HFFc6 (cell line): ENCODE measurements at places on chromosomes 11 and 22. TPM values are rescaled to one million over a fixed set of nuclear protein-coding genes. Genes with fewer than 3 reads are reported as not detected.

Gene CCDC15
- total RNA-seq: 1.4 and 2.1 TPM in 2 replicates

Gene ISX
- not detected in 3 replicates for total RNA-seq

Gene CBLIF
- total RNA-seq: not detected in 3 replicates

Gene PLEKHB1
- total RNA-seq: 0.38 to 0.63 TPM (median 0.49 TPM) in 3 replicates

Gene TRIM66
- 4.3 to 5.8 TPM (median 5.1 TPM) in 3 replicates for total RNA-seq

Gene TBX1
- 0.24 to 0.72 TPM in 2 of 3 replicates, not detected in the other for total RNA-seq

Gene GLB1L2
- total RNA-seq: not detected in 3 replicates

Gene USP35
- total RNA-seq: 9.6 to 10.6 TPM (median 9.6 TPM) in 3 replicates

Gene OR8H2
- total RNA-seq: not detected in 3 replicates

Gene MS4A15
- not detected in 3 replicates for total RNA-seq

DNA sequence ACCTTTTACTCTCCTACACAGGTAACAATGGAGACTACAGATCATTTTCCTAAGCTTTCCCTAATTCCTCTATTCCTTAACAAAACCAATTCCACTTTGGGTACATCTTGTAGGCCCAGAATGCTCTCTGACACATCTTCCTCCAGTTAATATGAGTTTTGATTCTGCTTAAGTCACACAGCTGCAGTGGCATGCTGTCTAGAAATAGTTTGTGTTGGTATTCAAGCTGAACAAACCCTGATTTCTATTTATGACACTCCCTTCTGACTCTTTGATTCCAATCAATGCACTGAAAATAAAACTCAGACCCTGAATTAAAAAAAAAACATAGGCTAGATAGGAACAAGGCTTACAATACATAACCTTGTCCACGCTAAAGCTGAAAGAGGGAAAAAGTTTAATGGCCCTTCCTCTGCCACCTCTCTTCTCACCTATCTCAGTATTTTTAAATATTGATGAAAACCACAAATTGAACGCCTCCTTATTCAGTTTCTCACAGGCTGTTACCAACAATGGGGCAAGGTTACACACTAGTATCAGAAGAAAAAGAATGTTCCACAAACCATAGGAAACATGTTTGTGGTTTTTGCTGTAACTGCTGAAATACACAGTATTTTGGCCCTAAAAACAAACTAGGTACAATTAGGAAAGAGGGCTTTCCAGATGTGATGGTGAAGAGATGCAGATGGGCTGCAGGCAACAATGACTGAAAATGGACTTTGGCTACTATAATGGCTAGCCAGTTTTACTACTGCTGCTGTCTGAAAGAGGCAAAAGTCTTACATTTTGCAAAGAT, 35.7 kb upstream of the GAB2 start:
- no peak overlapping the region for H3K4me3 ChIP-seq
- no peak overlapping the region for H3K27ac ChIP-seq
- H3K36me3 ChIP-seq: peaks cover 5% of the 10 kb centered on the region
- no peak for DNase-seq
- H3K27me3 ChIP-seq: no peaks in the 10 kb centered on the region

- H3K27me3 ChIP-seq: peaks cover 10% of the 10 kb centered on the region
- peak overlapping the region; percentile 98 for H3K27ac ChIP-seq
- H3K36me3 ChIP-seq: no peaks in the 10 kb centered on the region
- DNase-seq: no peak
- peak overlapping the region; percentile 70 for H3K4me3 ChIP-seq
Measured at GRCh38 chr22:39173787-39174497, 21.5 kb upstream of the CBX7 start.

GRCh38 chr11:34623463-34623862, 2.6 kb downstream of the EHF start:
- H3K36me3 ChIP-seq: no peaks in the 10 kb centered on the region
- peaks cover 26% of the 10 kb centered on the region for H3K4me1 ChIP-seq
- DNase-seq: no peak
- no peak overlapping the region for H3K4me3 ChIP-seq
- H3K27me3 ChIP-seq: peaks cover 7% of the 10 kb centered on the region

DNA sequence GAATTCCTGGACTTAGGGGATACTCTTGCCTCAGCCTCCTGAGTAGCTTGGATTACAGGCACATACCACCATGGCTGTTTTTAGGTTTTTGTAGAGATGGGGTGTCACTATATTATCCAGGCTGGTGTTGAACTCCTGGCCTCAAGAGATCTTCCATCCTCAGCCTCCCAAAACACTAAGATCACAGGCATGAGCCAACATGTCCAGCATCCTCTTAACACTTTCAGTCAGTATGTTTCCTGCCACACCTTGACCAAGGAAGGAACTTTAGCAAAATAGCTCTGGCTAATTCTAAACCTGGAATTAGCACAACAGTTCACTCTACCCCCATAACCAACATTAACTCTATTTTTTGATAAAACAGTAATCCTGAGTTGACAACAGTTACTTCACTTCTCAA, 27.2 kb upstream of the DNAJB7 start:
- H3K36me3 ChIP-seq: peaks cover 13% of the 10 kb centered on the region
- no peak for DNase-seq
- no peaks in the 10 kb centered on the region for H3K27me3 ChIP-seq

- no peak overlapping the region for H3K4me3 ChIP-seq
- H3K27ac ChIP-seq: no peak overlapping the region
- H3K36me3 ChIP-seq: no peaks in the 10 kb centered on the region
- H3K4me1 ChIP-seq: peaks cover 9% of the 10 kb centered on the region
- DNase-seq: no peak
- peaks cover 61% of the 10 kb centered on the region for H3K27me3 ChIP-seq
Measured at GRCh38 chr11:124868331-124869274, 3.4 kb downstream of the ROBO3 start.

DNA sequence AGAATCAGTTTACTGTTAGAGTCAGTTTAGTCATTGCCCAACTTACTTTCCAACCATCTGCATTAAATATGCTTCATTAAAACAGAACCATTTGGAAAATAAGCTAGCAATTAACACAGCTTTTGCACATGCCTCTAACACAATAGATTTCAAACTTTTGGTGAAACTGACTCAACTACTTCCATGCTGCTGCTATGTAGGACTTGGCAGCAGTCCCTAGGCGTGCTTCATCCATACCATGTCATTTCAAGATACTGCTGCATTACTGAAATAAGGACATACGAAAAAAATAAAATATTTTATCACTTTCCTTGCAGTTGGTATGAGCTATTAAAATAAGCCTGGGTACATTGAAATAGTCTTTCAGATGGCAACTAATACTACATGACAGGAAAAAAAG, 65.5 kb upstream of the SOX6 start:
- H3K27me3 ChIP-seq: no peaks in the 10 kb centered on the region
- DNase-seq: no peak
- no peak overlapping the region for H3K27ac ChIP-seq
- H3K4me1 ChIP-seq: no peaks in the 10 kb centered on the region

- H3K4me3 ChIP-seq: no peak overlapping the region
- no peaks in the 10 kb centered on the region for H3K36me3 ChIP-seq
- H3K27ac ChIP-seq: no peak overlapping the region
- no peak for DNase-seq
- H3K27me3 ChIP-seq: peaks cover 3% of the 10 kb centered on the region; the same call in 1 of the 2 replicates
Measured at GRCh38 chr11:18765554-18765953, 26.0 kb downstream of the PTPN5 start.

DNA sequence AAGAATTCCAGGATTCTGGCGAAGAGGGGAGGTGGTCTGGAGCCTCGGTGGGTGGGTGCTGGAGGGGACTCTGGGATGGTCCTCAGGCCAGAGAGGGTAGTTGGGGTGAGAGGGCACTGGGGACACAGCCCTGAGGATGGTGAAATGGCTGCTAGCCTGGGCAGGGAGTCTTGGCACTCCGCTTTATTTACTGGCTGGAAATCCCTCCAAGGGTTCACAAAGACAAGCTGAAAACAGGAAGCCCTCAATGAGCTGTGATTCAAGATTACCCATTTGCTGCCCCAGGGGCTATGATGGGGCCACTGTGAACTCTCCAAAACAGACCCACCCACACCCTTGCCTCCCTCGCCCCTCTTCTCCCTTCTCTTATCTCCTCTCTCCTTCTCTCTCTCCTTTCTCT, 71.9 kb downstream of the FBXO7 start:
- no peak overlapping the region for H3K4me3 ChIP-seq
- peaks cover 33% of the 10 kb centered on the region for H3K4me1 ChIP-seq
- peaks cover 3% of the 10 kb centered on the region for H3K27me3 ChIP-seq
- H3K36me3 ChIP-seq: no peaks in the 10 kb centered on the region
- no peak overlapping the region for H3K27ac ChIP-seq

GRCh38 chr11:97516688-97517087, 1126.9 kb downstream of the JRKL start:
- H3K27ac ChIP-seq: no peak overlapping the region
- no peaks in the 10 kb centered on the region for H3K36me3 ChIP-seq
- peaks cover 3% of the 10 kb centered on the region for H3K27me3 ChIP-seq
- DNase-seq: no peak
- H3K4me1 ChIP-seq: no peaks in the 10 kb centered on the region
- H3K4me3 ChIP-seq: no peak overlapping the region

DNA sequence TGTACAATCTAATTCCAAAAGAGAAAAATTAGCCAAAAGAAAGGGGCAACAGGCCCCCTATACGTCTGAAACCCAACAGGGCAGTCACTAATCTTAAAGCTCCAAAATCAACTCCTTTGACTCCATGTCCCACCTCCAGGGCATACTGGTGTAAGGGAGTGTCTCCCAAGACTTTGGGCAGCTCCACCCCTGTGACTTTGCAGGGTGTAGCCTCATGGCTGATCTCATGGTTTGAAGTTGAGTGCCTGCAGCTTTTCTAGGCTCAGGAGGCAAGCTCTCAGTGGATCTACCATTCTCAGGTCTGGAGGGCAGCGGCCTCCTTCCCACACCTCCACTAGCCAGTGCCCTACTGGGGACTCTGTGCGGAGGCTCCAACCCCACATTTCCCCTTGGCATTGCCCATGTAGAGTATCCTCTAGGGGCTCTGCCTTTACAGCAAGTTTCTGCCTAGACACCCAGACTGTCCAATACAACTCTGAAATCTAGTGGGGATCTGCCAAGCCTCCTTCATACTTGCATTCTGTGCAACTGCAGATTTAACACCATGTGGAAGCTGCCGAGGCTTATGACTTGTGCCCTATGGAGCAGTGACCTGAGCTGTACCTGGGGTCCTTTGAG, 94.5 kb downstream of the TRIM29 start:
- H3K4me1 ChIP-seq: no peaks in the 10 kb centered on the region
- H3K36me3 ChIP-seq: no peaks in the 10 kb centered on the region
- no peak for DNase-seq

DNA sequence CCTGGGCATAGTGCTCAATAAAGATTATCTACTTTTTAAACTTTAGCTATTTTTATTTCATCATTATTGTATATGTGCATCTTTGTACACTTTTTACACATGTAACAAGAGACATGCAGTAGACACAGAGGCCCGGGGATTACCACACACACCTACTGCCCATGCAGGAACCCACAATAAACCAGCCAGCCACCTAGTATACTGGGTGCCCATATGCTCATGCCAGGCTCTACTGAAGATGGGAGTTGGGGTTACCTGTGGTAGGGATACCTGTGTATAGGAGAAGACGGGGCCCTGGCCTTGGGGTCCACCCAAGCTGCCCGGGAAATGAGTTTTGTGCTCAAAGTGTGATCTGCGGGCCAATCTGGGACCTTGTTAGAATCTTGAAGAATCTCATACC, 31.2 kb upstream of the P2RY2 start:
- no peaks in the 10 kb centered on the region for H3K36me3 ChIP-seq
- H3K27ac ChIP-seq: peak overlapping the region; percentile 87
- DNase-seq: no peak
- H3K27me3 ChIP-seq: no peaks in the 10 kb centered on the region
- H3K4me3 ChIP-seq: no peak overlapping the region
- H3K4me1 ChIP-seq: peaks cover 33% of the 10 kb centered on the region

GRCh38 chr11:27420217-27420616, 52.4 kb downstream of the LGR4 start:
- H3K4me3 ChIP-seq: no peak overlapping the region
- peaks cover 49% of the 10 kb centered on the region for H3K4me1 ChIP-seq
- H3K36me3 ChIP-seq: no peaks in the 10 kb centered on the region
- H3K27ac ChIP-seq: no peak overlapping the region
- DNase-seq: no peak

- peaks cover 100% of the 10 kb centered on the region for H3K4me1 ChIP-seq
- peak overlapping the region; percentile 69 for H3K4me3 ChIP-seq
- H3K27me3 ChIP-seq: no peaks in the 10 kb centered on the region; the same call in 1 of the 2 replicates
- H3K27ac ChIP-seq: peak overlapping the region; percentile 94
- peak; percentile 90 for DNase-seq
- peaks cover 45% of the 10 kb centered on the region for H3K36me3 ChIP-seq
Measured at GRCh38 chr11:12200279-12200990, 90.0 kb downstream of the MICAL2 start.

DNA sequence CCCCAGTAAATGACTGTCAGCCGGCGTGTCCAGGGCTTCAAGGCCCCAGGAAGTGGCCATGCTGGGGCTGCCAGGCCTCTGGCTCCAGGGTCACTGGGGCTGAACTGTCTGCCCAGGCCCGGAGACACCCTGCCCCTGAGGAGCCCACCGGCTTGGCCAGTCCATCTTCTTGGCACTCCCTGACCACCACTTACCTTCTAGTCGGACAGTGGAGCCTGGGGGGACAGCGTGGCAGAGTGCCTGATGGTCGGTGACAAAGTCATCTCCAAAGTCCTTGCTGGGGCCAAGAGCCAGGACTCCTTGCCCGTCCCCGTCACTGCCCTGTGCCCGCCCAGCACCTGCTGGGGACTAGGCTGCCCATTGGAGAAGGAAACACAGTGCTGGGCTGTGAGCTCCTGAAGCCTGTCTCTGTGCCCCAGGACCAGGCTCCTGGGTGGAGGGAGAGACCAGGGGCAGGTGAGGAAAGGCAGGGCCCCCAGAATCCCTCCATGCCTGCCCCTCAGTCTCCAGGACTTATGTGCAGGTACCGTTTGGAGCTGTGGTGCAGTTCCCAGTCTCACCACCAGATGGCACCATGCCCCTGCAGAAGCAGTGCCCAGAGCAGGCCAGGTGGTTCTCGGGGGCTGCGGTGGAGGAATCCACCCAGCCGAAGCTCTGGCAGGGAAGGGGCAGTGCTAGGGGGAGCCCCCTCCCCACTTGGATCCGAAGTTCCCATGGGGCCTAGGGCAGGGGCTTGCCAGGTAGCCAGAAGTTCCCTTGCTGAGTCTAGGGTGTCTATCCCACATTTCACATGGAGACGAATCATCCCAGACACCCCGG, 6.0 kb upstream of the CCDC188 start:
- no peak overlapping the region for H3K27ac ChIP-seq
- no peak overlapping the region for H3K4me3 ChIP-seq
- peaks cover 8% of the 10 kb centered on the region; the same call in 1 of the 2 replicates for H3K4me1 ChIP-seq
- peaks cover 13% of the 10 kb centered on the region for H3K27me3 ChIP-seq
- no peaks in the 10 kb centered on the region for H3K36me3 ChIP-seq
- peak; percentile 29 for DNase-seq

- H3K27ac ChIP-seq: no peak overlapping the region
- H3K36me3 ChIP-seq: no peaks in the 10 kb centered on the region
- no peak for DNase-seq
- no peaks in the 10 kb centered on the region for H3K4me1 ChIP-seq
- peaks cover 14% of the 10 kb centered on the region for H3K27me3 ChIP-seq
Measured at GRCh38 chr22:50009765-50010675, 2.5 kb downstream of the IL17REL start.

DNA sequence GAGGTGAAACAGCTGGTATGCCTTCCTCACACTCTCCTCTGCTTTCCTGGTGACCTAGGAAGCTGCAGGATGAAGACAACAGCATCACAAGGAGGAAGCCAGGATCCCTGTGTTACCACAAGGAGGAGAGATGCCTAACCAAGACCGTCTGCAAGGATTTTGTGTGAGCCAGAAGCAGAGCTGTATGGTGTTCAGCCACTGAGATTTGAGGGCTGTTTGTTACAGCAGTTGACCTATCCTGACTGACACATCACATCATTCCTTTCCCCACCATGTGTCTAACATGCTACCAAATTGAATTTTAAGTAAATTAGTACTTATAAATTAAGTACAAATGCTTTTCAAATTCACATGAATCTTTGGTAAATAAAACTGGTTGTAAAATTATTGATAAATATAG, 8.9 kb upstream of the CHKA start:
- H3K4me1 ChIP-seq: peaks cover 5% of the 10 kb centered on the region; the same call in 1 of the 2 replicates
- peaks cover 16% of the 10 kb centered on the region for H3K36me3 ChIP-seq
- DNase-seq: no peak
